ENCODE measurements at places on chromosomes 11 and 22.
A peak's percentile ranks its signal among the peaks of the same experiment; 100 is the strongest.

- DNase-seq, result peak; percentile 77
Measured at GRCh38 chr11:43944761-43945311, 2.4 kb downstream of the C11orf96 start.

DNA sequence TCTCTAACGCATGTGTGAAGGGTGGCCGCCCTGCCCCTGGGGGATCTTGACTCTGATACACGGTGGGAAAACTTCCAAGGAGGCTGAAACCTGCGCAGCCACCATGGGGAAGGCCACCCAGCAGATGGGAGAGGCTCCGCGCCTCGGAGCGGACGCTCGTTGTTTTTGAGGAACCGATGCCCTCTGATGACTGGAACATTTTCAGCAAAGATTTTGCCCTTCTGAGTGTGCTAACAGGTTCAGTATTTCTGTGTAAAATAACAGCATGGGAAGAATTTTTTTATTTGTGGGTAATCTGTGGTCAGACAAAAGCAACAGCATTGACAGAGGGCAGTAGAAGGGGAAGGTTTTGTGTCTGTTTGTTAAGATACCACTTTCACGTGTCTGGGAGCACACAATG is 16.7 kb downstream of the MB start:
- DNase-seq, result no peak

GRCh38 chr11:17986007-17986710 is 26.7 kb downstream of the SERGEF start:
- DNase-seq, result peak; percentile 41

DNA sequence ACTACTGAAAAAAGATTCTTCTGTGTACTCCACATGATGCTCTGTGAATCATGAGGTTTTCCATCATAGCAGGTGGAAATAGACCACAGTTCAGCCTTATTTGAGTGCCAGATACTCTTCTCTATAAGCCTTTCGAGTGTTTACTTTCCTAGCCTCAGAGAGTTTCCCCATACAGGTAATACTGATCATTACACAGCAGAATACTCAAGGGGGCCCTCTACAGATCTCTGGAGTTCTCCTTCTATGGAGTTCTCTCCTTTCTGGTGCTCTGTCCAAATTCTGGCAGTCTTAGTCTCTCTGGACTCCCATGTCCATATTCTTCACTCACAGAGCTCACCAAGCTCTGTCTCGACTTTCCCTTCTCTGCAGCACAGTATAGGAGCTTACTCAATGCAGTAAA is 175.7 kb upstream of the CARD18 start:
- DNase-seq, result no peak

GRCh38 chr11:23944923-23945322 is 551.9 kb upstream of the LUZP2 start:
- DNase-seq, result no peak

Data from stomach (tissue), 19 donors.